DMS53 (cell line): ENCODE measurements at places on chromosomes 4 and X.

GRCh38 chrX:134512566-134512965, 52.6 kb downstream of the HPRT1 start:
- peak; percentile 9 for DNase-seq

DNA sequence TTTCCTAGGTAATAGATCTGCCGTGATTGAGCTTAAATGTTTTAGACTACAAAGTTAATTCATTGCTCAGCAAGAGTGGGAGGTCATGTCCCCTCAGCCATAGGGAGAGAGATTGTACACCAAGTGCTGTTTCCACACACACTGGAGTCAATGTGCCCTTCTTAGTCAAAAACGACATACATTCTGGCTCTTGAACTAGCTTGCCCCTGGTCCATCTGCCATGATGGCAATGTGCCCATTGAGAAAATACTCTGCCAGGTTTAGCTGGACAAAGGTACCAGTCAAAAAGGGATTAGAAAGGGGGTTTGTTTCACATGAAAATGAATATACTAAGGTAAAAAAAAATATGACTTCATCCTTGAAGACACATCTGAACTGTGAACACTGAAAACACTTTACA, 377.1 kb upstream of the ADGRL3 start:
- DNase-seq: no peak

DNA sequence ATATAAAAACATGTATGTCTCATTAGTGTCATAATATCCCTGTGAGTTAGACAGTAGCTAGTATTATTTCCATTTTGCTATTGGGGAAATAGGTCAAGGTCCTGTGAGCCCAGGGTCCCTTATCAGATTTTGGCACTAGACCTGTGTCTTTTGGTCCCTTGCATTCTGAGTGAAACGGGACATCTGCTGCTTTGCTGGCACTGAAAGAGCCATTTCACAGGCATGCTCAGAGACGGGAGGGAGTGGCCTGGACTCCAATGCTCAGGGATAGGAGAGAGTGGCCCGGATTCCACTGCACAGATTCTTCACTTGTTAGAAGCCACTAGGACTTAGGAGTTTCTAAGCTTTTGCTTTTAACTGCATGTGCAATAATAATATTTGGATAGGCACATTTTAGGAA, 177.2 kb downstream of the TSPAN5 start:
- no peak for DNase-seq

GRCh38 chr4:126718136-126718535, 914.6 kb upstream of the INTU start:
- DNase-seq: no peak

DNA sequence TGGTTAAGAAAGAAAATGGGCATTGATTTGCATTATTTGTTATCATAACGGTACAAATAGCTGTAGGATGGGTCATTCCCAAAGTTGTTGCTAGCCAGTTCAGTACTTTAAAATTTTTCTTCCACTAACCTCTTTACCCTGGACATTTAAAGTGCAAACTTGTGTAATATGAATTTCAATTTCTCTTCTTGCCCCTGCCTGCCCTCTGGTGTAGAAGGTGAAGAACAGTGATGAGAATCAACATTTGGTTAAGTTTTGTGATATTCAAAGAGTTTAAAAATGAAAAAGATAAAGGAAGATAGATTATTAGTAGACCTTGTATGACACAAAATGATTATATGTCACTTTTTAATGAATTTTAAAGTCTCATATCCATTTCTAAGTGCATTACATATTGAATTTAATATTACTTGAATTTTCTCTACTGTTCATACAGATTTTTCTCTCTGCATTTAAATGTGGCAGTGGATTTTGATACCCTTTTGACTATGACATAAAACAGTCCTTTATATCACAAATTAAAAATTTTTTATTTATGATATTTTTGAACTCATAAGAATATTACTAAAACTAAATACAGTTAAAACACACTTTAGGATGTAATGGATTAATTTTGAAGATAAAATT, 337.7 kb downstream of the BMPR1B start:
- DNase-seq: peak; percentile 71
